Left kidney (tissue), 8 donors: ENCODE measurements at places on chromosomes 1 and 21.

DNA sequence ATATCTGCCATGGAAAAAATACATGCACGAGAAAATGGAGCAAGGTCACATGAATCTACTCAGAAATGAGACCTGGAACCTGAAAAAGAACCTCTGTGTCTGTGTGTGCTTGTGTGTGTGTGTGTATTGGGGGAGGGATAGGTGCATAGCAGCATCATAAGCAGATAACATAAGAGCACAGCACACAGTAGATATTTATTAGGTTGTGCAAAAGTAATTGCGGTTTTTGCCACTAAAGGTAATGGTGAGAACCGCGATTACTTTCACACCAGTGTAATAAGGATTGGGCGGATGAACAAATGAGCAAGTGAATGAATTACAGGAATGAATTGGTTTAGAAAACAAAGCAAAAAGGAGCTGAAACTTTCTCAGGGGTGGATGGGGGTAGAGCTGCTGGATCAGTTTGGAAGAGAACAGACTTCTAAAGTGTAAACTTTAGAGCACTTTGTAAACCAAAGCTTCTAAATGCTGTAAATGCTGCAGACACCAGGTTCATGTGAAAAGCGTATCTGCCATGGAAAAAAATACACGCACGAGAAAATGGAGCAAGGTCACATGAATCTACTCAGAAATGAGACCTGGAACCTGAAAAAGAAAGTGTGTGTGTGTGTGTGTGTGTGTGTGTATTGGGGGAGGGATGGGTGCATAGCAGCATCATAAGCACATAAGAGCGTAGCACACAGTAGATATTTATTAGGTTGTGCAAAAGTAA, 156.9 kb downstream of the TOMM20 start:
- no peak for DNase-seq

- DNase-seq = no peak
Measured at GRCh38 chr1:100413035-100413434, 60.7 kb downstream of the CDC14A start.

DNA sequence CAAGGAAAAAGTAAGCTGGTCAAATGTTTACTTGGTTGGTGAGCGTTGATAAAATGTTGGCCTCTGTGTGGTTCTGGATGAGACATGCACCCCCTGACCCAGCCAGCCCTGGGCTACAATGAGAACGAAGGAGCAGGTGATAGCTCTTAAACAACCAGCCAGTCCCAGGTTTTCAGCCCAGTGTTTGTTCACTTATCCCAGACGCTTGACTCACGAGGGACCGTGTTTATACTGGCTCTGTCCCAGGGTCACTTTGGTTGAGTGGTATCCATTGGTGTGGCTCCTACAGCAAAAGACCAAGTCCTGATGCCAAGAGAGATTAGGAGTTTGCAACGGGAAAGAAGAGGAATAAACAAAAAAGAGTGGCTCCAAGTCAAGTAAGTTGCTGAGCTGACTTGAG, 86.9 kb downstream of the KCNJ15 start:
- DNase-seq = no peak

DNA sequence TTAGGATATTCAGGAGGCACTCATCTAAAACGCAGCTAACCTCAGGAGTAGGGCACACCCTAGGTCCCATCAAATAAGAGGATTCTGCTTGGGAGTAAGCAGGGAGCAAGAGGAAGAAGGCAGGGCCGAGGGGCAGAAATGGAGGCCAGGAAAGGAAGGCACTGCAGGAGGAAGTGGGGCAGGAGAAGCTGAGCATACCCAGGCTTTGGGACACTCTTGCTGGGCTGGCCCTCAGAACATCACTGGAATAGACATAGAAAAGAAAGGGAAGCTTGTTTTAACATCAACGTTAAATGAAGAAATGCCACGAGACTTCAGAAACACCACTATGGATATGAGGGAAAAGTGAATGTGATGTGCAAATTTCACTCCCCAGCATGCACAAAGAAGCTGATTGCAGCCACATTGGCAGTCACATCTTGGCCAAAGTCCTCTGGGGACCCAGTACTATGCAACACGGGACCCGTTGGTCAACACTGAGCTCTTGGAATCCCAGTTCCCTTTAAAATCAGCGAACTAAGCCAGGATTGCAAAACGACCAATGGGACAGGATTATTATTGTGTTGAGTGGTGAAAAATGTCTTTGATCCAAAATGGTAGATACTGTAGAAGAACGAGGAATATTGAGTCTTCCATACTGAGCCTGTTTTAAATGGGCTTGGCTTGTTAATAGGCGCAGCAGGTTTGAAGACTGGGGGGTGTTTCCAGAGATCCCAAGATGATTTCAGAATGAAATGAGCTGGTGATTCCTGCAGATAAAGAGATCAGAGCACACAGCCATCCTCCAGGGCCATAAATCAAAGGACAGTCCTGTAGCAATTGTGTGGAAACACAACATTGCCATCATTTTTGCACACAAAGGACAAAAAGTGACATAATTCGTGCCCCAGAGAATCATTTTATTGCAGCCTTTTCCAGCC, 152.4 kb downstream of the TOMM20 start:
- no peak for DNase-seq

DNA sequence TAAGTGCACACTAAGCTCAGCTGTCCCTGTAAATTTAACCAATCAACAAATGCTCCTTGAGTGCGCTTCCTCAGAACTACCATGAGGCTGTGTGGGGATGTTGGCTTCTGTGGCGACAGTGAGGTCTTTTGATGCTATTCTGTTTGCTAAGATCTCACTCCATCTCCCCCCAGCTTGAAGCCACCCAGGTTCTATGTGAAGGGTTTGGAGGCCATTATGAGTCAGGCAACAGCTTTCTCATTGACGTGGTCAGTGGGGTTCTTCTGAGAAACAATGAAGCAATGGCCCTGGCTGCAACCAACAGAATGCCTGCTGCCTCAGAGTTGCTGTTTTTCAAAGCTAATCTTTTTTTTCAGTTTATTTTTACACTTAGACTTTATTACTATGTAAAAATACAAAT, 205.5 kb downstream of the PTBP2 start:
- no peak for DNase-seq

DNA sequence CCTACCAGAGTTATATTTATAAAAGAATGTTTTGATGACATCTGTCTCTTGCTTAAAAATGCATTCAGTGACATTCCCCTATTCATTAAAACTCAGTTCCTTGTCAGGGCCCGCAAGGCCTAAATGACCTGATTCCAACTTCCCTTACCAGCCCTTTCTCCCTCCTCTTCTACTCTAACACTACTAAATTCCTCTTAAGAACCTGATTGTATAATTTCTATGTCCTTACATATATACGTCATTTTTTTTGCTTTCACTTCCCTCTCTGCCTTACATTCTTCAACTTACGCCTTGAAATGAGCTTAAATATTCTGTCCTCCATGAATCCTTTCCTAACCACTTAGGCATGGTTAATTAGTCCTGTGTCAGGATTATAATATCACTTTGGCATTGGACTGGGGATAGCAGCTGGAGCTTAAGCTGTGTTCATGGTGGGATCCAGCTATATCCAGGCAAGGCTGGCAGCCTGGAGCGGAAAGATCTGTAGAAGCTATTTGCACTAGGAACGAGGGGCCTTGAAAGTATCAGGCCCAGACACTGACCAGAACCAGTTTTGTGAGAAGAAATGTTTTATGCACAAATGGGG, 360.2 kb upstream of the PTBP2 start:
- DNase-seq = no peak

- DNase-seq = no peak
Measured at GRCh38 chr1:58901008-58901407, 117.2 kb upstream of the JUN start.

GRCh38 chr1:15350551-15351200, 59.0 kb upstream of the EFHD2 start:
- DNase-seq = no peak

DNA sequence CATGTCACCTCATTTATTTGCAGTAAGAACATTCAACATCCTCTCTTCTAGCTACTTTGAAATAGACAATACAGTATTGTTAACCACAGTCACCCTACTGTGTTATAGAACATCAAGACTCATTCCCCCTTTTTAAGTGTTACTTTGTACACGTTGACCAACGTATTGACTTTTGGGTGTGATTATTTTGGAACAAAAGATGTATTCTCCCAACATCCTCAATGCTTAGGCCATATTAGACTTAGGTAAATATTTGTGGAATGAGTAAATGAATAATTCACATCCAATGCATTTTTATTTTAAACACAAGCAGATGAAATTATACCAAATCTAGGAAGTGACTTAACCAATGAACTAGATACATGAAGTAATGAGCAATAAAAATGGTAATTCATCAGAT, 296.6 kb downstream of the CHRM3 start:
- no peak for DNase-seq

GRCh38 chr21:25360593-25360992, 246.7 kb downstream of the MRPL39 start:
- DNase-seq = no peak

DNA sequence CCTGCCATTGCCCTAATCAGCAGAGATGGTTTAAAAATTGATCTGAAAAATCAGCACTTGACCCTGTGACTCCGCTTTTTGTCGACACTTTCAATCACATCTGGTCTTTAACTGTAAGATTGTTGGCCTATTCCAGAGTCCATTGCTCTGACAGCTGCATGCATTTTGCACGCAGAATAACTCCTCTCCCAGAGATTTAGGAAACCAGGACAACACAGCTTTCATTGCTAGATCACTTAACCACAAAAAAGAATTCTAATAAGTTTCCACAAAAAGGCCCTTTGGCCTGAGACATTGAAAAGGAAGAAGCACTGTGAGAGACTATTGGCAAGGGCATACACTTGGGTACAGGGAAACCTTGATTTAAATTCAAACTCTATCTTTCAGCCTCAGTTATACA, 373.1 kb downstream of the TGFB2 start:
- DNase-seq = no peak

DNA sequence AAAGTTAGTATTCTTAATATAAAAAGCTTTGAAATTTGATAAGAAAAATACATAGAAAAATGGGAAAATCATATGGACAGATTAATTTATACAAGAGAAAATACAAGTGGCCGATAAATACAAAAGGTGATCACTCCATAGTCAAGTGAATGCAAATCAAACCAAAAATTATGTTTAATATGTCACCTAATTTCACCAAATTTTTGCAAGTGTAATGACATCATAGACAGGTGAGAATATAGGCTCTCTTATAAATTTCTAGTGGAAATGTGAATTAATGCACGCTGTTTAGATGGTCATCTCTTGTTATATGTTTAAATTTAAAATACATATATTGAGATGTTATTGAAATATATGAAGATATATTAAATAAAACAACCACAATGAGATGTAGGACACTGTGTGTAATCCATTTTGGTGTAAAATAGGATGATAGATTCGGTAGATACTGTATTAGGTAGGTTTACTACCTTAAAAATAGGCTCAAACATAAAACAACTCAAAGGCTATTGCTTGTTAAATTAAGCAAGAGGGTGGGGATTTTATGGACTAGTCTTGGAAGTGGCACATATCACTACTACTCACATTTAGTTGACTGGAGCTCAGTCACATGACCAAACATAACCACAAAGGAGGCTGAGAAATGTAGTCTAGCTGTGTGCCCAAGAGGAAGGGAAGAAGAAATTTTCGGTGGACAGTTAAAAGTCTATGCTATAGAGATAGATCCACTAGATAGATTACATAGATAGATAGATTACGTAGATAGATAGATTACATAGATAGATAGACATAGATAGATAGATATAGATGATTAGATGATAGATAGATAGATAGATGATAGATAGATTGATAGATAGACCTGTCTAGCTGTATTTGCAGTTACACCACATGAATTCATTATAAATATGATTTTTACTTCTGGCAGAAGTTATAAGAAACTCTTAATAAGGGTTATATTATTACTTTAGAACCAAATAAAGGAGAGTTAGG, 9.2 kb downstream of the INSL5 start:
- no peak for DNase-seq

- no peak for DNase-seq
Measured at GRCh38 chr1:230308039-230308438, 118.1 kb downstream of the PGBD5 start.

DNA sequence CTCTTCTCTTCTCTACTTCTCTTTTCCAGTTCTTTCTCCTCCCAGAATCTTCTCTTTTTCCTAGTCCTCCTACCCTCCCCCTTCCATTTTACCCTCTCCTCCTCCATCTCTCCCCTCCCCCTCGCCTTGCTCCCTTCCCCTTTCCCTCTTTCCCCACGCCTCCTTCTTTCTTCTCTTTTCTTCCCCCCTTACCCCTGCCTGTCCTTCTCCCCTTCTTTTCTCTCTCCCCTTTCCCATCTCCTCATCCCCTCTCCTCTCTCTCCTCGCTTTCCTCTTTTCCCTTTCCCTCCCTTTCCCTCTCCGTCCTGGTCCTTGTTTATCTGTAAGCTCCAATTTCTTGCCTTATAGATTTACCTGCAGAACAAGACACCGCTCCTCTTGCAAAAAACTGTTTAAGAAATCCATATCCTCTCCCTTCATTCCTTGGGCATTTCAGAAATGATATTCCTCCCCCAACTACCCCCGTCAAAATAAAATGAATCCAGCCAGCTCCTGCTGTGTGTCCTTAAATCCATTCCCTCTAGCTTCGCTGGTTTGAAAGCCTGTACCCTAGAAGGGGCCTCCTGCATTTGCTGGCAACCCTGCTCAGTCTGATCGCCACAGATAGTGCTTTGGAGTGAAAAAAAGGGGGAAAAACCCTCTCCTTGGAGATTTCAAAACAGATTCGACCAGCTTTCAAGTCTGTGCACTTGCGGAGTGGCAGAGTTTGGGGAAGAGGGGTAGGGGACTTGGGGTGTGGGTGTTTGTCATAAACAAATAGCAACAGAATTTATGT, 89.4 kb downstream of the PAPPA2 start:
- DNase-seq = no peak

DNA sequence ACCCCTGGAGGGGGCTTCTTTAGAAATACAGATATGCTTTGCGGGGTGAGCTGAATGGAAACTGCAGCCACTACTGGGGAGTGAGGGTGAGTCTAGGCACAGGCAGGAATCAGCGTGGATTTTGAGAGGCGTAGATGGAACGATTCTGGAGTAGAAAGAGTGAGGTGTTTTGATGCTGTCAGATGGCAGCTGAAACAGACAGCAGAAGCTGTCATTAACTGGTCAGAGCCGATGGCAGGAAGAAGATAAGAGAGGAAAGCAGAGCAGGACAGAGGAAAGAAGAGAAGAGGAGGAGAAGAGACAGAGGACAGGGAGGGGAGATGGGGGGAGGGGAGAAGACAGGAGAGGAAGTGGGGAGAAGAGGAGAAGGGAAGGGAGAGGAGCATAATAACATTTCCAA, 138.5 kb downstream of the LRIG2 start:
- DNase-seq = no peak

GRCh38 chr1:207814469-207814868, 62.6 kb downstream of the CD46 start:
- DNase-seq = no peak

GRCh38 chr1:39657402-39657801, 14.5 kb downstream of the NT5C1A start:
- no peak for DNase-seq

DNA sequence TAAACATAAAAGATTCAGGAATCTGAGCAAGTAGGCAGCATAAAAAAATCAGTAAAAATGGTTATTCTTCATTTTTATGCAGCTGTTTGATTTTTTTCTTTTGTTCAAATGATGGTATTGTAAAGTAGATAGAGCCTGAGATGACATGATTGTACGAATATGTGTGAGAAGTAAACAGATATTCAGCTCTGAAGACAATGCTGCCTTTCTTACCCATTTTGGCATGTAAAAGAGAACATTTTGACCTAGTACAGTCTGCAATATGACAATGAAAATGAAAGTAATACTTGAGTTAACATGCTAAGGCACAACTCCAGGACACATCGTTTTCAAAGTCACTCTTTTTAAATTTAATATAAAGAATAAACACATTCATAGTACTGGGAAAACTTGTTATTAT, 95.7 kb upstream of the NCAM2 start:
- no peak for DNase-seq
